NCI-H446 (cell line): ENCODE measurements at places on chromosomes 6 and 20.

DNA sequence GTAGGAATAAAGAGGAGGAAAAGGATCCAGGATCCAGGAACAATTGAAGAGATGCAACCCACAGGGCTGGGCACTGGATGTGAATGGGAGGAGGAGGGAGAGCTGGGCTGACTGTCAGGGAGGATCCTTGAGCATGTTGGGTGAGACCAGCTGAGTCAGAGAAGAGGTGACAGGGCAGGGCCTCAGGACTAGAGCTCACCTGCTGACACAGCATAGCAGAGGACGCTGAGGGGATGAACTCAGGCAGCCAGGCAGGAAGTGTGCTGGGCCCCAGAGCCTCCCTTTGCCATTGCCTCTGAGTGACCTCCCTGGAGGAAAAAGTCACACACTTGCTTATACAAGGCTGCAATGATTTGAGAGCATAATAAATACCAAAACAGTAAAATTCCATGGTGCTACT lies 72.3 kb downstream of the ZNF133 start:
- DNase-seq, result no peak

GRCh38 chr6:158185729-158186456 lies 17.7 kb downstream of the GTF2H5 start:
- DNase-seq, result no peak

GRCh38 chr6:106145144-106145543 lies 59.0 kb downstream of the PRDM1 start:
- DNase-seq, result no peak

- no peak for DNase-seq
Observed at GRCh38 chr6:147142684-147143245, 61.5 kb upstream of the STXBP5 start.

GRCh38 chr6:128443553-128443952 lies 76.8 kb downstream of the PTPRK start:
- DNase-seq, result no peak
